Left ventricle myocardium superior (tissue), 1 donor: ENCODE measurements at places on chromosomes 13 and 19. TPM values are rescaled to one million over a fixed set of nuclear protein-coding genes. Genes with fewer than 3 reads are reported as not detected.
A peak's percentile ranks its signal among the peaks of the same experiment; 100 is the strongest.

DNA sequence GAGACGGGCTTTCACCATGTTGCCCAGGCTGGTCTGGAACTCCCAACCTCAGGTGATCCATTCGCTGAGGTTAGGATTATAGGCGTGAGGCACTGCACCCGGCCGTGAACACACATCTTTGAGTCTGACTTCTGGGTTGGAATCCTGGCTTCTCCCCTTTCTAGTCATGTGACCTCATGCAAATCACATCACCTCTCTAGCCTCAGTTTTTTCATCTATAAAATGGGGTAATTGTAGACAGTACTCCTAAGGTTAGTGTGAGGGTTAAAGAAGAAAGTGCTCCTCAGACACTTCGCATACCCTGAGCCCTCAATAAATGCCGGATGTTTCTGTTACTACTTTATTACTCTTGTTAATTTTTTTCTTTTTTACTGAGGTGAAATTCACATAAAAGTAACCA, 55.4 kb downstream of the KCNC3 start:
- DNase-seq: no peak

Gene SERPINE3
- total RNA-seq: not detected

- DNase-seq: no peak
Measured at GRCh38 chr13:100657881-100658315, 16.7 kb downstream of the TMTC4 start.

Gene PRSS57
- not detected for total RNA-seq

GRCh38 chr13:61414686-61415057, 977 bp downstream of the PCDH20 start:
- DNase-seq: no peak

GRCh38 chr13:87827479-87827878, 156.3 kb downstream of the SLITRK5 start:
- no peak for DNase-seq

DNA sequence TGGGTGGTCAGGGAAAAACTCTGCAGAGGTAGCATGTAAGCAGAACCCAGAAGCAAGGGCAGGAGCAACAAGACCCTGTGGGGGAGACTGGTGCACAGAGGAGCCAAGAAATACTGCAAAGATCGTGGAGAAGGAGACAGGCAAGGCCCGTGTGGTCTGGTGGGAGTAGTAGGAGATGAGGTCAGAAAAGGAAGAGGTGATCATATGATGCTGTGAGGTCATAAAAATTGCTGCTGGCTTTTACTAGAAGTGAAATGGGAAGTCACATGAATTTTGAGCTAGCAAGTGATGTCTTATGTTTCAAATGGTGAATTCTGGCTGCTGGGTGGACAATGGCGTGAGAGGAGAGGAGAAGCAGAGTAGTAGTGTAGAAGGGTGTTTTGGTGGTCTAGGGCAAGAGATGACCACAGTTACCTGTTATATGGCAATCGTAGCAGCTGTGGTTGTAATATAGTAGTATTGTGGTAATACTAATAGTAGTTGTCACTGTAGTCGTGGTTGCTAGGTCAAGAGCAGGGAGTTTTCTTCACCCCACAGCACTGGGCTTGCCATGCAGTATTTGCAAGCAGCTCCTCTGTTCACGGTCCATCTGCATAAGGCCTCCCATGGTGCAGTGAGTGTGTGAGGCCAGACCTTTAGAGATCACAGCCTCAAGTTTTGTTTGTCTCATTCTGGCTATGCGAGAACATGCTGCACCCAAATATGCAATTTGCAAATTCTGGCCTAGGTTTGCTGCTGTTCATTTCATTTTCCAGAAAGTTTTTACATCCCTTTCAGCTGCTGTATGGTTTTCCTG, 205.0 kb downstream of the TSHZ3 start:
- no peak for DNase-seq

Gene SOHLH2
- not detected for total RNA-seq

DNA sequence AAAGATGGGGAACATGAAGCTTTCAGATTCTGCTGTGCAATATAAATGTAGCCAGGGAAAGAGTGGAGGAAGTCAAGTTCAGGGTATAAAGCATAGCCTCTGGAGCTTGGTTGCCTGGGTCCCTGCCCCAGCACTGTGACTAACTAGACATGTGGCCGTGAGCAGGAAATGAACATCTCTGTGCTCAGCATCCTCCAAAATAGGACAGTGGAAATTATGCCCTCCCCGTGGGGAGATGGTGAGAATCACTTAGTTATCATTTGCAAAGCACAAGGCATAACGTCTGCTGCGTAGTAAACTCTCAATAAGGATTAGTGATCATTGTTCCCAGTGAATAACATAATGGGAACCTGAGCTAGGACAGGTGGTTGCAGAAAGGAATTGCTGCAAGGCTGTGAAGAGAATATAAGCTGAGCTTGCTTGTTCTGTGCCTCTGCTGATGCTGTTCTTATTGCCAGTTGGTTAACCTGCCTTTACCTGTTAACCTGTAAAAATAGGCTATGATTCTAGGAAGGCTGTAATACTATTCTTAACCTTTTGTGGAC, 441.0 kb downstream of the COG6 start:
- no peak for DNase-seq

GRCh38 chr13:49731766-49732165, 40.5 kb upstream of the EBPL start:
- DNase-seq: no peak

DNA sequence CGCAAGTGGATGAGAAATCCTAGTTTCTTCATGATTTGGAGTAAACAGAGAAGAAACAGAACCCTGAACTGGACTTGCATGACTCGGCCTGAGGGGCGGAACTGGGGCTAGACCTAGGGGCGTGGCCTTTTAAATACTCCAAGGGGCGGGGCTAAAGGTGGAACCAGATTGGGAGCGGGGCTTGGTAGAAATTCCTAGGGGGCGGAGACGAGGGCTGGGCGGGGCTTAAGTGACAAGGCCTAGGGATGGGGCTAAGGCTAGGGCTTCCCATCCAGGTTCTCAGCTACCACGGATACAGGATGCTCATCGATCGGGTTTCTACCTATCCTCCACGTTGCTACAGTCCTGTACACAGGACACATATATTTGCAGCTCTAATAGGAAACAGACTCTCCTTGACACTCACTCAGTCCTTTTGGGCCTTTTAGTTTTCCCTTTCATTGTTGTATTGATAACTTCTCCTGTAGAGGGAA, 372 bp upstream of the ZNF699 start:
- peak; percentile 93 for DNase-seq

DNA sequence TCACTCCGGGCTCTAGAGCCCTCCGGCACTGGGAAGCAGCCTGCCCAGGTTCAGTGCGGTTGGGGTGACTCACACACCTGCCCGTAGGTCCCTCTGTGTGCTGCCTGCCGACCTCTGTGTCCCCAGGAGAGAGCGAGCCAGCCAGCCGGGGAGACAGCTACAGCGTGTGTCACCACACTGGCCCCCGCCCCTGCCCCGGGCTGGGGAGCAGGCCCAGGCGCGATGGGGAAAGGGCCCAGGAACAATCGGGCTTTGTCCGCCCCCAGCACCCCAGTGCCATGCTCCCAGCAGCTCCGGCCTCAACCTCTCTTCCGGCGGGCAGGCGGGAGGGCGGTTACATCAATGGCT, at the start of gene KLK6:
KLK6 (minus strand) TSS at position 179 of the 348 bp plus-strand sequence. CDS start 1,487 bp downstream, outside the sequence.
- DNase-seq: no peak

Gene PABPC3
- total RNA-seq: 0.07 TPM

Gene FXYD7
- total RNA-seq: not detected
